ENCODE measurements at places on chromosomes 5 and 9. TPM values are rescaled to one million over a fixed set of nuclear protein-coding genes. Genes with fewer than 3 reads are reported as not detected.

- DNase-seq = no peak
These were observed 103.7 kb downstream of the PAM start for GRCh38 chr5:102858808-102859207.

DNA sequence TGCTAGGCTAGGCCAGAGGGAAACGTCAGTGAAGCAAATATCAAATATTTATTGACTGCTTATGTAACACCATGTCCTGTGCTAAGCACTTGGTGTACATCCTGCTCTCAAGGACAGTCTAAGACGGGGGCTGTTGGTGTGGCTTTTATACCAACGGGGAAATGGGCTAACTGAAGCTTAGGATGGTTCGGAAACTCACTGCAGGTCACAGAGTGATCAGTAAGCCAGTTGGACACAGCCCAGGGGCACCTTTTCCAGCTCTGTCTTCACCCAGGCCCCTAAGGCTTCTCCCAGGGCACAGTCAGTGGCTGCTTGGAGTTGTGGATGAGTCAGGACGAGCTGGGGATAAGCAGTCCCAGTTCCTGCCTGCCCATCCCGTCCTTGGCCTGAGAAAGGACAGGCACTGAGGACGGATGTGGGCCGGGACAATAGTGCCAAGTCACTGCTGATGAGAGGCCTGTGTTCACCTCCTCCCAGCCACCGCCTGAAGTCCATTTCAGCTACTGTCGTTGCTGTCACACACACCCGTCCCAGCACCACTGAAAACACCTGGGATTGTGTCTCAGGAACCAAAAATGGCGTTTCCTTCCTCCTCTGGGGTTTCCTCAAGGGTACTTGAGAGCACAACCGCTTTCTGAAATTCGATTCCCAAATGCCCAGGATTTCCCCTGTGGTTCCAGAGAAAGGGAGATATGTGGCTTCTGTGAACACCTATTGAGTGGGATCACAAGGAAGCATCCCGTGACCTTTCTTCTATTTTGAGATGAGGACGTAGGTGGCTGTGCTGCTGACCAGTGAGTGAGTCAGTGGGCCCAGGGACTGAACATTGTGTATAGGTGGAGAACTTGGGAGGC, 17.5 kb upstream of the SPRY4 start:
- no peak for DNase-seq

DNA sequence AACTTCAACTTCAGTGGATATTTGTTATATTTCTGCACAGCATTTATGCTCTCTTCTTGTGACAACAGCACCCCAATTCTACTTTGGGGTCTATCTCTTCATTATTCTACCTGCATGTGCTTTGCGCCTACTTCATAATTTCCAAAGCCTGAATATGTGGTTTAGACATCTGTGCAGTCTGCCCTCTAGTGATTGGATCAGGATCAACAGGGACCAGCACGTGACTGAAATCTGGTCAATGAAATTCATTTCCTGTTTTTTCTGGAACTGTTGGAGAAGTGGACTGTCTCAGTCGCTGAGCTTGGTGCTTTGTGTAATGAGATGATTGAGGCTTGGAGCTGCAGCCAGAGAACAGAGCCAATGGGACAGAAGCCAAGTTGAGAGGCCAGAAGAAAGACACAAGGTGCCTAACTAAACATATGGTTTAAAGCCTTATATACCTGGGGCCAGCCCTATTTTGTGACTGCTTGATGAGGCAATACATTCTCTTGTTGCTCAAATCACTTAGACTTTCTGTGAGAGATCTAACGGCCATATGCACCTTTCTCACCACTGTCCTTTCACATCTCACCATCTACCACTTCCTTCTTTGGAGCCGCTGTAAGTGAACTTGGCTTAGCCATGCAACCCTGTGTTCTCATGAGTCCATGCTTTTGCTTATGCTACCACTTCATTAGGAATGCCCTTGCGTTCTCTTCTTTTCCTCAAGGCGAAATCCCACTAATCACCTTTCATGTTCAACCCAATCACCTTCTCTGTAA, 68.8 kb upstream of the PPP2R2B start:
- peak; percentile 44 for DNase-seq

GRCh38 chr5:34003941-34004340, 3.9 kb downstream of the AMACR start:
- no peak for DNase-seq

FBXW11 gene
- 39.5 TPM for total RNA-seq
